ENCODE measurements at places on chromosomes 11 and 22.
A peak's percentile ranks its signal among the peaks of the same experiment; 100 is the strongest.

DNA sequence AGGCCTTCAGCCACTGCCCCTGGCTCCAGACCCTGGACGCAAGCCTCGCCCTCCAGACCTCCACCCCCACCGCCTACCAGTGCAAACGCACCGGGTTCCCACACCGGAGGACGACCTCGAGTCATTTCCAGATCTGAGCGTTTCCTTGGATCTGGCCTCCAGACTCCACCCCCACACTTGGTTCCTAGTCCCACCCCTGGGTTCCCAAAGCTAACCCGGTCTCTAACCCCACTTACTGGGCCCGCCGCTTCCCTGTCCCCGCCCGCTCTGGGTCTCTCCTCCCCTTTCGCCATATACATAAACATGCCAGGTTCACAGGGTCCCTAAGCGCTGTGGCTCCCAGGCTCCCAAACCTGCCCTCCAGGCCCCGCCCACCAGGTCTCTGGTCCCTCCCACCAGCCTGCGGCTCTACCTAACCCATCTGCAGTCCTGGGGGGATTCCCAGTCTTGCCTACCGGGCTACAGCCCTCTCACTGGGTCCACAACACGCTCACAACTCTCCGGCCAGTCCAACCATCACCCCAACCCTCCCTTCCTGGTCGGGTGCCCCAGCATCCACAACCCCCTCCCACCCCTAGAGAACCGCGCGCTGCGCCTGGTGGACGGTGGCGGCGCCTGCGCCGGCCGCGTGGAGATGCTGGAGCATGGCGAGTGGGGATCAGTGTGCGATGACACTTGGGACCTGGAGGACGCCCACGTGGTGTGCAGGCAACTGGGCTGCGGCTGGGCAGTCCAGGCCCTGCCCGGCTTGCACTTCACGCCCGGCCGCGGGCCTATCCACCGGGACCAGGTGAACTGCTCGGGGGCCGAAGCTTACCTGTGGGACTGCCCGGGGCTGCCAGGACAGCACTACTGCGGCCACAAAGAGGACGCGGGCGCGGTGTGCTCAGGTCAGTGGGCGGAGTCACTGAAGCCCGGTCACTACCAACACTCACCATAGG, 36.7 kb downstream of the CD6 start:
- DNase-seq = no peak

DNA sequence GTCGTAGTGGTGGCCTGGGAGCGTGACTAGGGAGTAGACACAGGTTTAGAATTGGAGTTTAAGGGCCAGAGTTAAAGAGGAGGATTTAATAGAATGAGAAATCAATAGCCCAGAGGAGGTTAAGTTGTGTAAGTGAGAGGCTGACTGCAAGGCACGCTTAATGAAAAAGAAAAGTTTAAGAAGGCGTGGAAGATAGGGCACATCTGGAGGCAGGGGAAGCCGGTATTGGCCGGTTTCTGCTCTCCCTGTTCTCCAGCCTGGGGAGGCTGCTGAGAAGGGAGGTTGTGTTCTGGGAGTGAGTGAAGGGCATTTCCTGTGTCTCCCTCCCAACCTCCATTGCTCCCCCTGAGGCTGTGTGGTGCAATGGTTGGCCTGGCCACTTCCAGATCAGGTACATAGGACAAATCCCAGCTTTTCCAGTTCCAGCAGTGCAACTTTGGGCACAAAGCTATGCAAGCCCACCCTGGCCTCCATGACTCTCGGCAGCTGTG, 6.3 kb downstream of the GRIK4 start:
- no peak for DNase-seq

DNA sequence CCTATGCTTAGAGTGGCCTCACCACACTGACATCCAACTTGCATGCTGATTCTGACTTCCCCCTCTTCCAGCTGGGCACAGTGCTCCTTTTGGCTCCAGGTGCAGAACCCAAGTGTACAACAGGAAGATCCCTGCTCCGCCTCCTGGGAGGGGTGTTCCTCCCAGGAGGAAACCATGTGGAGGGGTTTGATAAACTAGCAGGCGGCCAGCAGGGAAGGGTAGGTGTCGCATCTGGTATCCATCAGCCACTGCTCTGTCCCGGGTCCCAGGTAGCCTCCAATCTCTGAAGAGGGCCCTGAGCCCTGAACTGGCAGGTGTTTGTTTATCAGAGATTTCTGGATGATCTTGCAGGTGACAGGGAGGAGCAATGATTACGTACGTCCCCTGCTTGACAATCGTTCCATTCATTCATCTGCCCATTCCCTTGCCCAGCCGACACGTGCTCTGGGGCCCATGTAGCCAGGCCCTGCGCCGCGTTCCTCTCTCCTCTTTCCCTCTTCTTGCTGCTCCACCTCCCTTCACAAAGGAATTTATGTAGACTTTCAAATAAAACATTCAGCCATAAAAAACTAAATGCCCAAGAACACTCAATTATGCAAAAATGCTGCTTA, 41.2 kb upstream of the MICAL2 start:
- no peak for DNase-seq

- no peak for DNase-seq
Measured at GRCh38 chr22:20221421-20222340, 46.4 kb downstream of the RTN4R start.

GRCh38 chr11:128262463-128263345, 324.7 kb downstream of the ETS1 start:
- no peak for DNase-seq

DNA sequence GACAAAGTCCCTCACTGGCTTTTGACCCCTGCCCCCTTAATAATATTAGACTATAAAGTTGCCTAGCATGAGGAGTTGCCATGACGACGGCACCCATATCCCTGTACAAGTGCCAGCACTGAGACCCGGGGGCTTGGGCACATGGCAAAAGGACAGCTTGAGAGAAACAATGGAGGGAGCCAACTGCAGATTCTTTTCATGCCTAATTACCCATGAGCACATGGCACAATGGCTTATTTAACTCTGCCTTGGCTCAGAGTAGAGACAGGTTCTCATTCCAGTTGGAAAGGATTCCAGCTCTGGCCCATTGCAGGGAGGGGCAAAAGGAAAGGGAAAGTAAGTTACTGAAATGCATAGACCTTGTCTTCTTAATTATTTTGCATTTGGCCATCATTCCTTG, 261.2 kb upstream of the UBASH3B start:
- DNase-seq = no peak

GRCh38 chr11:8207080-8208000, 38.5 kb upstream of the RIC3 start:
- no peak for DNase-seq

GRCh38 chr22:46774253-46774979, 12.0 kb downstream of the TBC1D22A start:
- DNase-seq = no peak

GRCh38 chr22:32701034-32701433, 100.5 kb upstream of the TIMP3 start:
- DNase-seq = no peak

- DNase-seq = no peak
Measured at GRCh38 chr22:33014621-33015020, 43.6 kb downstream of the SYN3 start.

- DNase-seq = no peak
Measured at GRCh38 chr11:104765401-104766095, 132.7 kb downstream of the CASP12 start.

DNA sequence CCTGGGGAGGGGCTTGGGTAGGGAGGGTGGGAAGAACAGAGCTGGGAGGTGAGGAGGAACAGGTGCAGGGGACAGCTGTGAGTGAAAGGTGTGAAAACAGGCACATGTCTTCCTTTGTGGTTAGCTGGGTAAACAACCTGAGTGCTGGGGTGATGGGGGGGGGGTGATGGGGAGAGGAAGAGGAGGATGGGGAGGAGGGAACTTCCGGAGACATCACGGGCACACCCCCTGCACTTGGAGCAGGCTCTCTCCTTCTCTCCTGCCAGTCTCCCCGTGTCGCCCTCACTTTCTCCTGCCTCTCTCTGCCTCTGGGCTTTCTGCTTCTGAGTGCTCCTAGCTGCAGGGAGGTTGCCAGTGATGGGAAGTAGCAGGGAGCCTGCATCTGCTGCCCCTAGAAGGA, 8.8 kb downstream of the CXCR5 start:
- DNase-seq = no peak

DNA sequence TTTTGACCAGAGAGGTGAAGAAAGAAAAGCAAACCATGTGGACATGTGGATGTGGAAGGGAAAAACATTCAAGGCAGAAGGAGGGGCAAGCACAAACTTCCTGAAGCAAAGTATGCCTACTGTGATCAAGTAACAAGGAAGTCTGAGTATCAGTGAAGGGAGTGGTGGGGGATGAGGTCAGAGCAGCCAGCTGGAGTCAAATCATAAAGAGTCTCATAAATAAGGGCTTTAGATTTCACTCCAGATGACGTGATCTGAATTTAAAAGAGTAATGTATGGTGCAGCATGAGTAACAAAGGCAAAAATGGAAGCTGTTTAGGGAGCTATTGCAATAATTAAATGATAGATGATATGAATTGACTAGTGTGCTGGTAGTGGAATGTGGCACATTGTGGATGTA, 665.4 kb upstream of the CCDC90B start:
- DNase-seq = no peak

DNA sequence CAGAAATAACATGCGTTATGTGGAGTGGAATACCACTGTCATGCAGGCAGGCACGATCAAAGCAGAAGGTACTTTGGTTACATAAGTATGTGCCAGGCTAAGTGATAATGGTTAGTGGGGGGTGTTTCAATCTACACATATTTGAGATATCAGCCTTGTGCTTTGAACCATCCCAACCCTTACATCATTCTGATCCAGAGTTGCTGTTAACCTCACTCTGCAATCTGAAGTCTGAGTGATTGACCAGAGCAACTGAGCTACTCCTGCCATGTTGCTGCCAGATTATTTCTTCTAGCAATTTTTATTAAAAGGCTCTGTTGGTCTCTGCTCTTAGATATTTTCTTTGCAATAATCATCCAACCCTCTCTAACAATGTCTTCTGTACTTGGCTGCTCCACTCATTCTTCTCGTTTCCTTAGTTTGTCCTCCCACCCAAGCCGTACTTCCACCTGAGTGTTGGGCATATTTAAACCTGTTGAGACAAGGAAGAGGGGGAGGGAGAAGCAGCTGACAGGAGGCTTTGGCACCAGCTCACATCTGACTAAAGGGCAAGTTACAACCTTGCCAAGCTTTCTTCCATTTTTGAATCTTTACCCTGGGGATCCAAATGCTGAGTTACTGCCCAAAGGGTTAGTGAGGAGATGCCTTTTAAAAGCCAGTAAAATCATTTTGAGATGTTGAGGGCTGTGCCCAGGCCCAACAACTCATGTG, 114.1 kb upstream of the SESN3 start:
- no peak for DNase-seq

DNA sequence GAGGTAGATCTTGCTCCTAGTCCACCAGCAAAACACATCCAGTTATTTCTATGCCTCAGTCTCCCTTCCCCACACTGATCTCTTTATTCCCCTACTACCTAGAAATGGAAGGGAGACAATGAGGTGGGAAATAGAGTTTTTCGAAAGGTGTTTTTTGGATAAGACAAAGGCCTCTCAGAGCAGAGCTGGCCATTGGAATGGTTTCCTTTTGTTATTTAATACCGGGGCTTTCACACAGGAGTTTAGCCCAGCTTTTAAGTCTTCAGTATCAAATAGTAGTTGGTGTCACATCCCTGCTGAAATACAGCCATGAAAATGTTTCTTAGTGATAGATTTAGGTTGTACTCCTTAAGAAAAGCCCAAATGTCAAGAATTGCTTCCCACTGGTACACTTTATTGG, 65.4 kb upstream of the B3GAT1 start:
- DNase-seq = no peak

DNA sequence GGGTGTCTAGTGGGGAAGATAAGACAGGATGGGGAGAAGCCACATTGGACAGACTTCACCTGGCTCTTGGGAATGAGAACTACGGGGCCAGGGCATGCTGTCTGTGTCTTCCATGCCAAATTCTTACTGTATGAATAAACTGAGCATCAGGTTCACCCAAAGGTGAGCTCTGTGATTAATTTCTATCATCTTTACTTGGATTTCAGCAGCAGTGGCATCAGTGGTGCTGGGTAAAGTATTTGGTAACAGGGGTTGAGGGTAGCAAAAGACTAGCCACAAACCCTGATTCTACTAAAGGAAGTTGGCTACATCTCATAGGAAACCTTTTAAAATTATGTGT, 38.8 kb downstream of the IRAG1 start:
- no peak for DNase-seq

GRCh38 chr22:32050678-32051515, 7.8 kb downstream of the SLC5A1 start:
- peak; percentile 25 for DNase-seq

DNA sequence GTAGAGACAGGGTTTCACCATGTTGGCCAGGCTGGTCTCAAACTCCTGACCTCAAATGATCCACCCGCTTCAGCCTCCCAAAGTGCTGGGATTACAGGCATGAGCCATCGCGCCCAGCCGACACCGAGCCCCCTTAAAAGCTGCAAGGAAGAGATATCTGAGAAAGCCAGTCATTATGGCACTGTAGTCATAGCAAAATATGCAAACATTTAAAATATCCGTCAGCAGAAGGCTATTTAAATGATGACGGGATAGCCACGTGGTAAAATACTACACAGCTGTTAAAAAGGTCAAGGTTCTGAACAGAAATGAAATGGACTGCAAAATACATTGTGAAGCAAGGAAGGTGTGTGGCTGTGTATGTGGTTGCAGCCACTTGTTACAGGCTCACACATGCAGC, 6.4 kb upstream of the CCDC88B start:
- DNase-seq = no peak

- no peak for DNase-seq
Measured at GRCh38 chr22:46079093-46079860, 71.0 kb upstream of the PPARA start.

- no peak for DNase-seq
Measured at GRCh38 chr11:104011044-104011443, 25.4 kb upstream of the DDI1 start.

DNA sequence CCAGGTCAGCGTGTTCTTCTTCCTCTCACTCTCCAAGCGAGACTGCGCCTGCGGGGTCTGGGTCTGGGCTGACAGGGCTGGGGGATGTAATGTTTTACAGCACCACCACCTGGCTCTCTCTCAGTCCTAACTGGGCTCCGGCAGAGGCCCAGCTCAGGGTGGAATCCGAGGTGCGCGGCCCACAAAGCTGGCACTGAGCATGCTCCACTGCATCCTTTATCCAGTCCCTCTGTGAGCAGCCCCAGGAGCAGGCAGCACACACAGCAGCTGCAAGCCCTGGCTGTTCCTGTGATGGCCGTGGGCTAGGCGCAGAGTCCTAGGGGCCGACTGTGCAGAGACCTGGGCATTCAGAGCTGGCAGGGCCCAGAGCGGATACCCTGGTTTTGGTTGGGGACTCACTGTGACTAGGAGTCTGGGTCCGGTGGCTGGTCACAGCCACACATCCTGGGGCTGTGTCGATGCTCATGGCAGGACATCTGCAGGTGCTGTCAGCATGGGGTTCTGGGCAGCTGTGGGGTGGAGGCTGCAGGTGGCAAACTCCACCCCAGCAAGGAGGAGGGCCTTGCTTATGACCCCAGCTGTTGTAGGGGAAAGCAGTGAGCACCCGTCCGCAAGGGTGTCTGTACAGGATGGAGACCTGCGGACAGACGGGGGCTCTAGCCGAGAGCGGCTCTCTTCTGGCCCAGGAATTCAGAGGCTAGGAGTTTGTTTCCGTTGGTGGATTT, 4.0 kb downstream of the LRRC75B start:
- no peak for DNase-seq

GRCh38 chr11:71114124-71114851, 138.1 kb downstream of the SHANK2 start:
- no peak for DNase-seq

Data from stimulated activated CD4-positive, alpha-beta T cell treated with anti-CD3 and anti-CD28 coated beads, Interleukin-12 subunit alpha, Interleukin-12 subunit beta, amount 100 ng/mL, for 24 hours (primary cell).